T-helper 2 cell (primary cell): ENCODE measurements at places on chromosomes 11 and 22.

GRCh38 chr22:43004362-43005035, 10.4 kb downstream of the PACSIN2 start:
- no peak for DNase-seq

GRCh38 chr11:25691959-25692358, 640.0 kb upstream of the ANO3 start:
- no peak for DNase-seq

- DNase-seq = no peak
Measured at GRCh38 chr11:35721651-35722282, 59.2 kb downstream of the TRIM44 start.

DNA sequence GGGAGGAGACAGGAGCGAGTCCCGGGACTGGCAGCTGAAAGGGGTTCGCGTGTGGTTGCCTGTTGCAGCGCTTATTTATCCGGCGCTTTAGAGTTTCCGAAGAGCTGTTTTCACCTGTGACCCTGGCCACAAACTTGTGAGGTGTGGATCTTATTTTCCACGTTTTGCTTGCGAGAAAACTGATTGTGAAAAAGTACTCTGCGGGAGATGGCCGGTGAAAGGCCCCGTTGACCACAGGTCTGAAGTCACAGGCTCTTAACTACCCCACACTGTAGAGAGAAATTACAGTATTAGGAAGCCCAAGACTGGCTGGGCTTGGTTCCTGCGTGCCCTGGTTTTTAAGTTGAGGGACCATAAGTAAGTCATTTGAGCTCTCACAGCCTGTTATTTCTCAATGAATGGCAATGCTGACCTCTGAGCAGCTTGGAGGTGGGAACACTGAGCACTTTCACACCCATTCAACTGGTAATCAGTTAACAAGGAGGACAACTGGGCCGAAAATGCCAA, 379 bp upstream of the RAB38 start:
- no peak for DNase-seq

DNA sequence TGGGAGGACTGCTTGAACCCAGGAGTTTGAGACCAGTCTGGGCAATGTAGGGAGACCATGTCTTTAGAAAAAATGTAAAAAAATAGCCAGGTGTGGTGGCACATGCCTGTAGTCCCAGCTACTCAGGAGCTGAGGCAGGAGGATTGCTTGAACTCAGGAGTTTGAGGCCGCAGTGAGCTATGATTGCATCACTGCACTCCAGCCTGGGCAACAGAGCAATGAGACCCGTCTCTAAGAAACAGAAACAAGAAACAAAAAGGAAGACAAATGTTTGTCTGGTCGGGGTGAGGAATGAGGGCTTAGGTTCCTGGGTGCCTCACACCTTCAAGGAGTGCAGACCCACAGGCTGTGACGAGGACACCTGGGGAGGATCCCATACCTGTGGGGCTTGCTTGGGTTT, 191.9 kb downstream of the CEP164 start:
- DNase-seq = no peak
